ENCODE measurements at places on chromosomes 5 and 9.

GRCh38 chr5:77337686-77338085 lies 127.2 kb downstream of the PDE8B start:
- DNase-seq = no peak

DNA sequence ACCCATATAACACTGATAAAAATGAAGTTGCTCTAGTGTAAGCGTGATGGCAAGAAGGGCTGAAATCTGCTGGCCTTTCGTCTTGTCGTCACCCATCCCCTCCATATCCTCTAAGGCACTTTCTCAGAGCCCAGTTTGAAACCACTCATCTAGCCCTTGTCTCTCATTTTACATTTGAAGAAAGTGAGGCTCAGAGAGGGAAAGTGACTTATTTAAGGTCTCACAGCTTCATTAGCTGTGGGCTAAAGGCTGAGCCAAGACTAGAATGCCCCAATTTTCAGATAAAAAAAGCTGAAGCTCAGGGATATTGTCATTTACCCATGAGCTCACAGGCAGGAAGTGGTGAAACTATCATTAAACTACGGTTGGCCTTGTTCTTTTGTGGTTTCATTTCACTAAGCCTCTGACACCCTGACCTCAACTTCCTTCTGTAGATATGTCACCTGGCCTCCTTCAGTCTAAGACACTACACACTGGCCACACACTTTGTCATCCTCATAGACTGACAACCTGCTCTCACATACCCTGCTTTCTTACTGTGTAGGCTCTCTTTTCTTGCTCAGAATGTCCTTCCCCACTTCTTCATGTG lies 176.7 kb upstream of the DMAC1 start:
- no peak for DNase-seq

DNA sequence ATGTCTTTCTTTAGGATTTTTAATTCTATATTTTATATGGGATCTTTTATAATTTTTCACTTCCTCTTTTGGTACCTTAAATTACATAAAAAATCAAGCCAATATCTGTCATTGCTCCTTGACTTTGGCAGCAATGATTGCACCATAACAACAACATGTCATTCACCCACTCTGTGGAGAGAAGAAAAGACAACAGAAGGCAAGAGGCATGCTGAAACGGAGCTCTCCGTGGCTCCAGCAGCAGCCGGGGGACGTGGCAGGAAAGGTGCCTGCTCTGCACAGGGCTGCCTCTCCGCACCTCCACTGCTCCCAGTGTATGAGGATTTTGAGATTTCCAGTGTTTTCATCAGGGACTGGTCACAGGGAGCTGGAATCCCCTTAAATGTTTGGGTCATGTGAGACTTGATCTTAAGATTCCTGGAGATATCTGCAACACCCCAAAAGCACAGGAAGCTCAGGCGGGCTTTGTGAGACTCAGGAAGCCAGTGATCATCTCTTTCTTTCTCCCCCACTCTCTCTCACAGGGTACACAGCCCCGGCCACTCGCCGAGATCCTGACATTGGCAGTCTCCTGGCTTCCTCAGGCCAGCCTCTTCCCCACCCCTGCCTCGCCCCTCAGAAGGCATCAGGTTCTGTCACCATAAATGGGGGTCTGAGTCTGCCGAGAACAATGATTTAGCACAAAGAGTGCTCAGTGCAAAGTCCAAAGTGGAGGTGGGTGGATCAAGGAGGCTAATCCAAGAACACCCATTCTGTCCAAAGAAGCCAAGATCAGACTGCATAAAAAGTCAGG lies 74.6 kb downstream of the ACTL7B start:
- no peak for DNase-seq

GRCh38 chr9:5315187-5315923 lies 10.8 kb upstream of the RLN2 start:
- no peak for DNase-seq

GRCh38 chr9:26170190-26170589 lies 491.9 kb upstream of the TUSC1 start:
- DNase-seq = no peak

- peak; percentile 76 for DNase-seq
Observed at GRCh38 chr9:34437006-34437925, 21.1 kb downstream of the FAM219A start.

DNA sequence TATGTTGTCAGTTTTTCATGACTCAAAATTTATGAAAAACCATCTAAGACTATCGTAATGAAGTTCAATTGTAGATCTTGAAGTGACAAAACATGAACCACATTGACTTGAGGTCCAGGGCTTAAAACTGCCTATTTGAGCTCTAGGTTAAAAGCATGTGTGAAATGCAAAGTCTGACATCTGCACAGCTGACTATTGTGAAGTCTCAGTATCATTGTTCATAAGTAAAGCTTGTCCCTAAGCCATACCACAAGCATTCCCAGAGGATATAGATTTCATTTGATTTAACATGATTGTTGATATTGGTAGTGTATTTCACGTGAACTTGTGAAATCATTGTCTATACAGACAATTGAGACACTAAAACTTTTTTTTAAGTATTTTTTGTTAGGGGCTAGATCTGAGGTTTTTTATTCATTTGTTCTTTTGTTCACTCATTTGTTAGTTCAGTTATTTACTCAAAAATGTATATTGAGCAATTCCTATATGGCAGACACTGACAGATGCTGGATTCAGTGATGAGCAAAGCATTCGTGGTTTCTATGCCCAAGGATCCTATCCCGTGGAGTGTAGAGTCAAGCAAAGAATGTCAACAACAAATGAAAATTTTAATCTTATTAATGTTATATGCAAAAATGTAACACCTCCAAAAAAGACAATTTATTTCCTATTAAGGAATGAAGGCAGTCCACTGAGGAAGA lies 485.2 kb downstream of the RAB3C start:
- DNase-seq = peak; percentile 78

- no peak for DNase-seq
Observed at GRCh38 chr5:109411149-109411514, 1.4 kb upstream of the PJA2 start.

DNA sequence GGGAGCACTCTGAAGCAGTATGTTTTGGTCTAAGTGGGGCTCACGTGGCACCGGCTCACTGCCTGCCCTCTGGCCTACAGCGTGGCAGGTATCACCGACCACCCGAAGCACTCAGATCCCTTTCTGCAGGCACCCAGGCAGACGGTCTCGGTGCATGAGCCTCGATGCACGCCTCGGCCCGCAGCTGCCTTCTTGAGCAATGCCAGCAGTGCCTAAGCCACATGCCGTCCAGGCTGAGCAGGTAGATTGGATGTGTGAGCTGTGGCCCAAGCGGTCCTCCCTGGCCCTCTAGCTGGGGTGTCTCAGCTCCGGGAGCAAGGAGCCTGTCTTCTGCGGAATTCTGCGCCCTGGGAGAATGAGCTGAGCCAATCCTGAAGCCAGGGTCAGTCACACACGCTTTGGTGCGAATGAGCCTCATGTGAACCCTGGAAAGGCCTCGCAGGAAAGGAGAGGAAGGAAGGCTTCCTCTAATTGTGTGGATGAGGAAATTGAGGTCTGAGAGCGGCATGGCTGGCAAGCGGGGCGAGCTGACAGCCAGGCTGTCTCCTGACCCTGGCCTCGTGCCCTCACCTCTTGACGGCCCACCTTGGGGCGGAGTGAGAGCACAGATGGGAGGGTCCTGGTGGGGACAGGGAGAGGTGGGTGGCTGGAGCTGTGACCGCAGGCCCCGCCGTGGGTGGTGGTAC lies 14.4 kb downstream of the RXRA start:
- no peak for DNase-seq

- DNase-seq = peak; percentile 74
Observed at GRCh38 chr9:118567861-118568260, 801.4 kb downstream of the BRINP1 start.

GRCh38 chr5:128750155-128750554 lies 212.1 kb upstream of the FBN2 start:
- no peak for DNase-seq

DNA sequence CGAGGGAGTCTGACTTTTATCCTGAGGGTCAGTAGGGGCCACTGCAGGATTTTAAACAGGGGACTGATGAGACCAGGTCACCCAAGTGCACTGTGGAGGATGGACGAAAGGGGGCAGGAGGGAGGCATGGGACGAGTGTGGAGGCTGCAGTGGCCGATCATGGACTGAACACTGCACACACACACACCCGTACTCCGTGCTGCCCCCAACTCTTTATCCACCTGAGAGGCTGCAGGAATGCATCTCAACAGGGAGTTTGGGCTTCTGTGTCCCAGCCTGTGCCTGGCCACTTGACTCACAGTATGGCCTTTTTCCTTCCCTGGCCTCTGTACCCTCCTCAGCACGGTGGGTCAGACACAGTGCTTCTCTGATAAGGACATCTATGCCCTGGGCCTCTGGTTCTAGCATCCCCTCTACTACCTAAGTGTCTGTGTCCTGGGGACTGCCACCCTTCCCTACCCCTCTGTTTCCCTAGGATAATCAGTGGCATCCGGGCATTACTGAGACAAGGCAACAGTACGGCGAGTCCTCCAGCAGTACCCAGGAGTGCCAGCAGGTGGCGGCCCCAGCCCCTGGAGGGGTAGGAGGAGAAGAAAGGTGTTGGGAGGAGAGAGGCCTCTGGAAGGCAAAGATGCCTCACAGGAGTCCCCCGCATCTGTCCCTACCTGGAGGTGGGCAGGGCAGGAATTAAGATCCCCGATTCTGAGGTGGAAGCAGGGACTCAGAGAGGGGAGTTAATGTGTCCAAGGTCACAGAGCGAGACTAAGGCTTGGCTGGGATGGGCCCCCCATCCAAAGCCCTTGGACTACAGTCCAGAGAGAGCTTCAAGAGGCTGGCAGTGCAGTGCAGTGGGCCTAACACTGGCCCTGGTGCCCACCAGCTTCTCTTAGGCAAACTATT lies 5.1 kb upstream of the CDX1 start:
- peak; percentile 60 for DNase-seq

DNA sequence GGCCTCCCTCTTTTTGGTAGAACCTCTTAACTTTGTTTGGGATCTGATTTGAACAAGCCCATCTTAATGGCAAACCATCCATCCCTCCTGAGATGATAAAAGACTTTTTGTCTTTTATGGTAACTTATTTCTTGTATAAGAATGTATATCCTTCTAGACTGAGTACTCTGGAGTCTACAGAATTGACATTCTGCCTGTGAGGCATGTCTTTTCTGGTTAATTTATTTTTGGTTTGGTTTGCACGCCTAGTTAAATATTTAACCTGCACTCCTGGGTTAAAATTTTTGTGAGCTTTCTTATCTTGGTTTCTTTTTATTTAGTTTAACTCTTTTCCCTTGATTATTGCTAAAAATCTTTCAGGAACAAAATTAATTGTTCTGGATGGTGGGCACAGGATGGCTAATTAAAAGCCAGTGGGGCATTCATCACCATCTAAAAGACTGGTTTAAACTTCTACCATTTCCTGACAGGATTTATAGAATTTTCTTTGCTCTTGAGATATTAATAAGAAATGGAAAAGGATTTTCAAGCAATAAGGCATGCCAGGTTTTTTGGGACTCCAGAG lies 50.3 kb downstream of the PHAX start:
- DNase-seq = no peak

- no peak for DNase-seq
Observed at GRCh38 chr5:40041452-40041851, 616.7 kb upstream of the DAB2 start.

- peak; percentile 77 for DNase-seq
Observed at GRCh38 chr9:120735415-120736126, 21.3 kb upstream of the MEGF9 start.

DNA sequence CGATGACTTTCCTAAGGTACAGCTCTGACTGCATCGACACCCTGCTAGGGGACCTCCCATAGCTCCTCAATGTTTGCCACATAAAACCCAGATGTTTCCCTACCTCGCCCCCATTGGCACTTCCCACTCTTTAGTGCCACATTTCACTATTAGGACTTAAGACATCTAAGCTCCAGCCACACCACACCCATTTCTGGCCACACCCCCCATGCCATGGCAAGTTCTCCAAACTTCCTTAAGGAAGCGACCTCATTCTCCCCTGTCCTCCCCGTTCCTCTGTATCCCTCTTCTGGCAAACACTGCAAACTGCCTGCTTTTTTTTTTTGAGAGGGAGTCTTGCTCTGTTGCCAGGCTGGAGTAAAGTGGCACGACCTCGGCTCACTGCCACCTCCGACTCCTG lies 62.9 kb downstream of the USP20 start:
- peak; percentile 19 for DNase-seq

DNA sequence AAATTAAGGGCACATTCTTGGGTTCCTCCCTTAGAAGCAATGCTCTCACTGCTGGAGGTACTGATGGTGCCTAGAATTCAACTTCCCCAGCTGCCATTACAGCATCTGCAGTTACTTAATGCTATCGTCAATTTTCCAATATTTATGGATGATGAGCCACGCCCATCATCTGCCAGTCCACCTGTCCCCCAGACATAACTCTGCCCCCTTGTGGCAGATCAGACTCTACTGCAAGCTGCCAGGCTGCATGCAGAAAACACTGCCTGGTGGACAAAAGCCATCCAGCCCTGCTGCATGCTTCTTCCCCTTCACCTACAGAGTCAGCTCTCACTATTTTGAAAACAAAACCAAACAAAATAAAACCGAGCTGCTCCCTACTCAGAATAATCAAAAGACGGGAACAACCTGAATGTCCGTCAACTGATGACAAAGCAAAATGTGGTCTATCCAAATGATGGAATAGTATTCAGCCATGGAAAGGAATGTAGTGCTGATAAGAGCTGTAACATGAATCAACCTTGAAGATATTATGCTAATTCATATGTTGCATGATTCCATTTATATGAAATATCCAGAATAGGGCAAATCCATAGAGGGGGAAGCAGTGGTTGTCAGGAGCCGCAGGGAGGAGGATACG lies 66.4 kb downstream of the RETREG1 start:
- peak; percentile 53 for DNase-seq

GRCh38 chr9:4548811-4549725 lies 58.8 kb downstream of the SLC1A1 start:
- no peak for DNase-seq

GRCh38 chr9:34496149-34496712 lies 26.6 kb downstream of the ENHO start:
- DNase-seq = no peak

GRCh38 chr5:110727025-110727314 lies 499 bp upstream of the TMEM232 start:
- peak; percentile 7 for DNase-seq

- no peak for DNase-seq
Observed at GRCh38 chr9:68825762-68826472, 120.9 kb downstream of the PIP5K1B start.

DNA sequence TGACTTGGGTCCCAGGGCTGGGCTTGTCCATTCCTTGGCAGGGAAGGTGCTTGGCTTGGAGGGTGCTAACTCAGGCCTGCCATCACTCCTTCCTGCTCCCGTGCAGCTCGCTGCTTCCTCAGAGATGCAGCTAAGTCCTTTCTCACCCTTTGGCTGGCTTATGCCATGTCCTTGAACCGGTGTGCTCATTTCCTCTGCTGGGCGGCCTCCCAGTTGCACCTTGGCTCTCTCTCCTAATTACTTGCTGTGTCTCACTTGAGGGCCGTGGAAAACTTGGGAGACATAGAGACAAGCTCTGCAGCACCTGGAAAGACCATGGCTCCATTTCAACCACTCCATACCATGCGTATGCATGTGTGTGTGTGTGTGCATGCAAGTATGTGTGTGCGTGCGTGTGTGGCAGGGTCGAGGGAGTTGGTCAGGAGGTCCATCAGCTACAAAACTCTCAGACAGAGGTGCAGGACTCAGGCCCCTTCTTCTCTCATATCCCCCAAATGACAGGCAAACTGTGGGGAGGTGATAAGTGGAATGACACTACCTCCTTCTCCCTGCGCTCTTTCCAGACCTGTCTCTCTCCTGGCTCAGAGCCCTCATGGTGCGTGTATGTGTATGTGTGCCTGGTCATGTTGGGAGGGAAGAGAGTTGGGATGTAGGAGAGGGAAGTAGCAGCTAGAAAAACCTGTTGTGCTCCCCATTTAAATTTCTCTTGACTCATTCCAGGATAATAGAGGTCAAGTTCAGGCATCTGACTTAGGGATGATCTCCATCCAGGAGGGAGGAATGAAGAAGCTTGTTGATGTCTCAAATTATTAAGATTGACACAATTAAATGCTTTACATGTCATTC lies 17.6 kb upstream of the MTMR12 start:
- no peak for DNase-seq
